ENCODE measurements at places on chromosomes 2 and 18.

- no peak for DNase-seq
These were observed 22.2 kb downstream of the GALR1 start for GRCh38 chr18:77271576-77272481.

DNA sequence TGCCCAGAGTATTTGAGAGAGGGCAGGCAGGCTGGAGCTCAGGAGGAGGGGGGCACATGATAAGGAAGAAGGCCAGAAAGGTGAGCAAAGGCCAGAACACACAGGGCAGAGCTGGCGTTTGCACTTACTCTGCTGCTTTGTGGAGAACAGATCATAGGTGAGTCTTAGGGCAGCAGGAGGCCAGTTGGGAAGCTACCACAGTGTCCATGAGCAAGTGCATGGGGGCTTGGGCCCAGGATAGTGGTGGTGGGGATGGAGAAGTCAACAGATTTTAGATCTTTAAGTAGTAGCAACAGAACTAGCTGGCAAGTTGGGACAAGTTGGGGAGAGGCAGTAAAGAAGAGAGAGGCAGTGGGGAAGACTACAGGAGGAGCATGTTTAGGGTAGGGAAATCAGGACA, 168.0 kb downstream of the ANTXR1 start:
- DNase-seq = no peak

GRCh38 chr2:19797871-19798270, 103.9 kb downstream of the TTC32 start:
- no peak for DNase-seq

DNA sequence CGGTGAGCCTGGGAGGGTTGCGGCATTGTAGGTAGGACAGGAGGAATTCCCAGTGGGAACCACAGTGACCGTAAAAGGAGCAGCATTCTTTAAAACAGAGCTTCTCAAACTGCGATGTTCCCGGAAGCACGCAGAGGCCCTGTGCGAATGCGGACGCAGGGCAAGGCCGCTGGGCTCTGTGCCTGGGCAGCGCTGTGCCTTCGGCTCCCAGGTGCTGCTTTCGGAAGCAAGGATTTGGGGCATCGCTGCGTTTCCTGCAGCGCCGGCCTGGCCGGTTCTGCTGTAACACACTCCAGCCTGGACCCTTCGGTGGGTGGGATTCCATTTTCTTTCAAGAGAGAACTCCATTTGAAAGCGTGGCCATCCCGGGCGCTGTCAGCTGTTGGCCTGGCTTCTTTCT, 118.6 kb downstream of the PTGR3 start:
- no peak for DNase-seq

- DNase-seq = no peak
These were observed 44.2 kb upstream of the MFF start for GRCh38 chr2:227280895-227281294.

Data from central memory CD4-positive, alpha-beta T cell (primary cell).